ENCODE measurements at places on chromosomes 2 and 18.

DNA sequence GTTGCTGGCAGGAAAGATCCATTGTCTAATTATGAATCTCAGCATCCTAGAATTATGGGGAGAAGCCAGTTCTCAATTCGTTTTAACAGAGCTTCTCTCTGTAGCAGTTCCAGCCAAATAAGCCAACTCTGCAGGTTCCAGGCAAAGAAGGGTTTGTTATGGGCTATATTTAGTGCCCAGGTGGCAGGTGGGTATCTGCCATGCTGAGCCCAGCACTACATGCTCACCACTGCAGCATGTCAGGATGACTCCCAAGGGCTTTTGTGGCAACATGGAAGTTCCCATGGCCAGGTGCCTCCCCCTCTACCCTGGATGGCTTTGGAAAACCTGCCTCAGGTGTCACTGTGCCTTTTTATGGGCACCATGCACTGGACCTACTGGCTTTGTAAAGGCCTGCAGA is 137.7 kb upstream of the MSH6 start:
- no peak for ATAC-seq

DNA sequence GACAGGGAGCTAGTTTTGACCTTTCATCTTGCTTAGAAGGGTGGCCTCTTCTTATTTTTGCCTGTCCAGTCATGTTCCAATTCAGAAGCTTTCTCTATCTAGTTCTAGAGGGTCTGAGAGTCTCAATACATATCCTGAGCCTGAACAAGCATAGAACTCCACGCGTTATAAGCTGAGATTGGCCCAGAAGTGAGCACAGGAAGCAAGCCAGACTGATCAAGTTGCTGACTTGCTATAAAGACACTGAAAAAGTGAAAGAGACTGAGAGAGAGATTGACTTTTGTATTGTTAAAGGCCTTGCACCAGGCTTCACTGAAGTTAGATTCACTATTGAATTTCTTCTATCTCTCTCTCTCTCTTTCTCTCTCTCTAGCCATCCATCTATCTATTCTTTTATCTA is 142.7 kb upstream of the DOCK10 start:
- no peak for ATAC-seq

GRCh38 chr2:221488136-221488807 is 83.8 kb downstream of the EPHA4 start:
- ATAC-seq = no peak

DNA sequence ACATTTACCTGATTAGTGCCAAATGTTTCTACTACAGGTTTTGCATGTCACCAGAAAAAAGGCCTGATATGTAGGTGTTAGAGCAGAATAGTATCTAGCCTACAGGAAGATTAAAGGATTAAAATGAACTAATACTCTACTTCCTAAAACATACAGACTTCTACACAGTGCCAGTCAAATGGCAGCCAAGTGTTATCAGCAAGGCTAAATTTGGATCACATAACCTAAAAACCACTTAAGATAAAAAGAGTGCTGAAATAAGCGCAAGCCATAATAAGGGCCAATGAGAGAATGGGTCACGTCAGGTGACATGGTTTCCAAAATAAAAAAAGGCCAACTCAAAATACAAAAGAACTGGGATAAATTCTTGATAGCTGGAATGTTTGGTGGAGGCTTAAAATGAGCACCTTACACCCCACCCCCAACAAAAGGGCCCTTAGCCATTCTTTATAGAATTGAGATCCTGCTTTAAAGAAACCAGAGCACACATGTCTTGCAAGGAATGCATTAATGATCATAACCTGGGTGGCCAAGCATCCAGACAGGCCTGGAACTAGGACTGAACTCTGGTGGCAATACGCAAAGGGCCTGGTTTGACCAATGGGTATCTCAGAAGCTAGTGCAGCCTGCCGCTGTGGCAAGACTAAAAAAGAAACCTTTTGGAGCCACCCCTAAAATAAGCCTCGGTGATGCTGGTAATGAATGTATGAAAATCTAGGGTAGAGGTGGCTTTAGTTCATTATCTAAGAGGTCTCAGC is 32.4 kb downstream of the IRS1 start:
- ATAC-seq = no peak

DNA sequence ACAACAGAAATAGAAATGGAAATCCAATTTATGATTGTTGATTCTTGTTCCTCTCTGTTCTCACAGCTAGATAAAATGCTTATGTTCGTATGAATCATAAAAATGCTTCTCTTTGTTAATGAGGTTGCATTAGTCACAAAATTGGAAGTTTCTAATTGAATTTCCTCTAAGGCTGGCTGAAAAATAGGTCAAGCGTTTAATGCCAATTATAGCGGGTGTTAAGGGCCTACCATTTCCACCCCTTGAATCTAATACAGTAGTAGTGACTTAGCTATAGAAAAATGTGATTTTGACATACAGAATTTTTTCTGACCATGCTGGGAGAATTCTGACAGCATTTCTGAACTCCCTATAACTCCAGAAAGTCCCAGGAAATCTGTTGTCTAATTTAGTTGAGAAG is 107.1 kb downstream of the TTN start:
- ATAC-seq = no peak

DNA sequence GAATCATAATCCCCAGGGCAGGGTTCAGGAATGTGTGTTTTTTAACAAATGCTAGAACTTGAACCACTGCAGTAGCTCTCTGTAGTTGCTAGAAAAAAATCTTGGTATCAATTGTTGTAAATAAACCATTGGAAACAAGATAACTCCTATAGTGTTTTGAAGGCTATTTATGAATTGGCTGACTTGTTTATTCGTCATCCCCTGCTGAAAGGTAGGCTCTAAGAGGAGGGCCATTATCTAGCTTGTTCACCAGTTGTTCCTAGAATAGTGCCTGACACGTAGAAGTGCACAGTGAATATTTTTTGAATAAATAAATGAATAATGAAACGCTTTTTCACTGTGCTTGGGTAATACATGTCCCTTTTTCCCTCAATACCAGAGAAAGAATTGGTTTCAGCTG is 211.4 kb downstream of the BABAM2 start:
- ATAC-seq = no peak

DNA sequence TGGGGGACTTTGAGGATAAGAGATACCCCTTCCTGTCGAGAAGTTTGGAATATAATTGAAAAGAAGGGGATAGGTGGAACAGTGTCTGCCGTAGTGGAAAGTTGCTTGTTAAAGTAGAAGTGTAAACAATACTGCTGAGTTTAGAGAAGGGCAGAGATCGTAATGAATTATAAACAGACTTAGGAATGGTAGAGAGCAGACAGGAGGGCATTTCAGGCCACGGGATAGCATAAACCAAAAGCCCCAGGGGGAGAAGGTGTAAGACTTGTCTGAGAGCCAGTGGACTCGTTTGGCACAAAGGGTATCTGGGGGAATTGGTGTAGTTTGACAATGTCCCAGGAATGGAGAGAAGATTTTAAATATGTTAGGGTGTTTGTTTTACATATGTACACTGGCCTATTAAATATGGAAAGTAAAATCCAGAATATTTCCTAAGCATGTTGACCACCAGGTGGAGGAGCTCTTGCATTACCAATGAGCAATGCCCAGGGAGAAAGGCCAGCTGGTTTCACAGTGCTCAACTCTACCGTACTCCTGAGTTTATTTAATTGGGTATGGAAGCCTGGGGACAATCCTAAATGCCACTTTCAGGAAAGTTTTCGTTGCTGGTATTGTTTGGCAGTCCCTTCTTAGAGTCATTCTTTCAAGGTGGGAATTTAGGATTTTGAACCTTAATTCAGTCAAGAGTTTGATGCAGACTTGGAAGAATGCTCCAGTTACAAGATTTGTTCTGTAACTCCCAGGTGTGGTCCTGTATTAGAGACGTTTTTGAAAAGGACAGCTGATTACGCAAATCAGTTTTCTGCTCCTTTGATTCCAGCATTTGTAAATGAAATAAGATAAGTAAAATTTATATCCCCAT is 7.5 kb downstream of the COPS8 start:
- no peak for ATAC-seq

DNA sequence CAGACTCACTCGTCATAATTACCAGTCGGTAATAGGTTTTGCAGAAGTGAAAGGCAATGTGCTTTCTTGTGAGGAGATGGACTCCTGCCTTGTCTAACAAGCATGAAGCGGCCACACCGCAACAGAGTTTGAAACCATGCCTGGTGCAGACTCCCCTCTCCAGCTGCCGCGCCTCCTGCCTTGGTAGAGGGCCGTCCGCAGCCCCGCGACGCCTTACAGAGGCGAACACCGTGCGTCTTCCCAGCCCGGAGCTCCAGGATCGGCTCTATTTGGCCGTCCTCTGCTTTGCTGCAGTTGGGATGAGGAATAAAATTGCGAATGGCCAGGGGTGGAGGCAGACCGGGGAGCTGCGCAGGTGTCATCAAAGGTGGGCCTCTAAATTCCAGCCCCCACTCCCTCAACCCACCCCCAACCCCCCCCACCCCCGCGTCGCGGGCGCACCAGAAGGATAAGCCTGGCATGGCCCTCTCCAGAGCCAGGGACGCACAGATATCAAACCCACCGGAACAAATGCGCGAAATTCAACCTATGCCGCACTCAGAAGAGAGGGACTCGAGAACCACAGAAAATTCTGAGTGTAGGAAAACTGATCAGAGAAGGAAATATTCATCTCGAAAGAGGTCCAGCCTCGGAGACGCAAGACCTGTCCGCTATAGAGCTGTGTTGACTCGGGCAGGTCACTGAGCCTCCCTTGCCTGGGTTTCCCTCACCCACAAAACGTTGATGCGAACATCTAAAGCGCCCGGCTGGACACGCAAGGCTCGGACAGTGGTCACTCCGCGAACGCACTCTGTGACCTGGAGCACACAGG is 1.1 kb downstream of the TRABD2A start:
- peak; percentile 84 for ATAC-seq

GRCh38 chr2:18516112-18516511 is 44.3 kb downstream of the RDH14 start:
- no peak for ATAC-seq

- ATAC-seq = no peak
Measured at GRCh38 chr2:190959911-190960788, 53.8 kb downstream of the STAT1 start.

DNA sequence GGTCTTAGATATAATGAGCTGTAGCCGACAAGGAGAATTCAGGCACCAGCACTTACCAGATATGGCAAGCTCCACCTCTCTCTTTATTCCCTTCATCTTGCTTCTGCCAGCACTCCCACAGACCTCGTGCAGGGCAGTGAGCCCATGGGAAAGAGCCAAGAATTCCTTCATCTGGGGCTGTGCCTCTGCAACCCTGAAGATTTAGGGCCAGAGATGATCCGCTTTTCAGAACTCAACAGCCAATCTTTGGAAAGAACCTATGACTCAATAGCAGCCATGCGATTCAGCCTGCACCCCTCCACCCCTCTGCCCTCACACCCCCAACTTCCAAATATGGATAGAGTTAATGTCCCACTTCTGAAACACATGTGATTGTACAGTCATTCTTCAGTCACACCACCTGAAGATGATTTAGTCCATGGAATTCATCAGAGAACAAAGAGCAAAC is 533.7 kb upstream of the TNP1 start:
- no peak for ATAC-seq

DNA sequence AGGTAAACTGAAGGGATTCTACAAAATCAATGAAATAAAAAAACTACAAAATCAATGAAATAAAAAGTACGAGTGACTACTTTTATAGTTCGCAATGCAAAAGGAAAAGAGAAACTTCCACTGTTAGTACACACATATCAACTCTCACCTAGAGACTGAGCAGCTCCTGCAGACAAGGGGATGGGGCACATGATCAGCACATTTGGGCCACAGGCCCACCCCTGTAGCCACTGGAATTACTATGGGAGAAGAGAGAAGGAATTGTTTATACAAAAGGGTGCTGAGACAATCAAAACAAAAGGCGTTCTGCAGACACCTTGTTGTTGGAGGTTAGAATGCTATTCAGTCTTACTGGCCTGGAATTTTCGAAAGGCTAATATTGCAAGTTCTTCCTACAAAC is 34.7 kb upstream of the CD226 start:
- ATAC-seq = no peak

GRCh38 chr2:115161081-115161770 is 718.8 kb downstream of the DPP10 start:
- no peak for ATAC-seq

DNA sequence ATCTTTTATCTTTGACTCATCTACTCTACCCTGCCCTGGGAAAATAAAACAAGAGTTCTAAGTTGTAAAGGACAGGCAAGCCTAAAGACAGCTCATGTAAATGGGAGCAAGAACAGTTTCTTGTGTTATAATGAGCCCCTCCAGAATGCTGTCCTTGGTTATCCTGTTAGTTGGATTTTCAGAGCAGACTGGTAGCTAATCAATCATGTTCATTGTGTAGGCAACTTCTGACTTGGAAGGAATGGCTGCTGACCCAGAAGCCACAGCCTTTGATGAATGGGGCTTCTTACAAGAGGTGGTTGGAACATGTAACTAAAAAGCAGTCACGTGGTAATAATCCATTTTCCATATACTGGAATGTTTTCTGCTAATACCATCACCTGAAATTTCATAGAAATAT is 254.2 kb downstream of the AGPS start:
- ATAC-seq = no peak

- no peak for ATAC-seq
Measured at GRCh38 chr18:3041843-3042242, 28.9 kb upstream of the LPIN2 start.

DNA sequence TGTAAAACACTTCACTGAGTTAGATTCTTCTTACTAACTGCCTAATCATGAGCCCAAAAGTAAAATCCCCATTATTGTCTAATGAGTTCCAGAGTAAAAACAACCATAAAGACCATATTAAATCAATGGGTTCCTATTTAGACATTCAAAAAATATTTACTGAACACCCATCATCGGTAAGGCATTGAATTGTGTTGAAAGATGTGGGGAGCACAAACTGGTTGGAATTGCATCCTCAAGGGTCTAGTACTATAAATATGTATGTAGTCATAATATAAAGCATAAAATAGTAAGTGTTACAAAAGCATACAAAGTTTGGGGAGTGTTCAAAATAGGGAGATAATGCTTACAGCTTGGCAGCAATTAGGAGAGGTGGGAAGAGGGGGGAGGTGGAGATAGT is 3.0 kb upstream of the MARCHF4 start:
- ATAC-seq = no peak

DNA sequence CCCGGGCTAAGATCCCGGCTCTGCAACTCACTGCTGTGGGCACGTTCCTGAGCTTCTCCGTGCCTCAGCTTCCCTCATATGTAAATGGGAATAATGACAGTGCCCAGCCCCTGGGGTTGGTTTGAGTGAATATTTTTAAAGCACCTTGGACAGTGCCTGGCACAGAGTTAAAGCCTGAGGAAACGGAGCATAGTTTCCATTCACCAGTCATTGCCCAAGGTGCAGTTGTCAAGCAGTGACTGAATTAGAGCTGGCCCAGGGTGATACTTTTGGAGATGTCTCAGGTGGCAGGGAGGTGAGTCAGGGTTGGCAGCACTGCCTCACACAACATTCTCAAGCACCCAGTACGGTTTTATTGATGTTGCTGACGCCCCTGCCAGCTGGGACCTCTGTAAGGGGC is 12.2 kb downstream of the TMEM177 start:
- ATAC-seq = no peak

- no peak for ATAC-seq
Measured at GRCh38 chr2:41934329-41934958, 113.4 kb upstream of the PKDCC start.
